ENCODE measurements at places on chromosomes 5 and 9.

DNA sequence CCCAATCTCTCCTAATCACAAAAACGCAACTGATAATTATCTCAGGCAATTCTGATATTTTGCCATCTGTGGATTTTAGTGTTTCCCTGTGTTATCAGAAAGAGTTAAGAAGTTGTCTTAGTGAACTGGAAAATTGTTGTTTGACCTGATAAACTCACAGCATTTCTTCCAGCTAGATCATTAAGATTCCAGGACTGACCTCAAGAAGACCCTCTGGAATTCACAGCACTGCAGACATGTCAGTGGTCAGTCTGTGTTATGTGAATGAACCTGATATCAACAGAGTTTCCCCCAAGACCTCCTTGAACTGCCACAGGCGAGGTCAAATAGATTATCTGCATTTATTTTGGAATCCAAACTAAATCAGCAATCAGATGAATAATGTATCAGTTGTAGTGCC lies 174.7 kb downstream of the FBXL7 start:
- no peak for DNase-seq

GRCh38 chr5:20497356-20497755 lies 509.4 kb upstream of the CDH18 start:
- no peak for DNase-seq

- no peak for DNase-seq
Observed at GRCh38 chr5:171261361-171261760, 47.7 kb upstream of the TLX3 start.

- DNase-seq = no peak
Observed at GRCh38 chr5:144206141-144206540, 35.5 kb downstream of the KCTD16 start.

DNA sequence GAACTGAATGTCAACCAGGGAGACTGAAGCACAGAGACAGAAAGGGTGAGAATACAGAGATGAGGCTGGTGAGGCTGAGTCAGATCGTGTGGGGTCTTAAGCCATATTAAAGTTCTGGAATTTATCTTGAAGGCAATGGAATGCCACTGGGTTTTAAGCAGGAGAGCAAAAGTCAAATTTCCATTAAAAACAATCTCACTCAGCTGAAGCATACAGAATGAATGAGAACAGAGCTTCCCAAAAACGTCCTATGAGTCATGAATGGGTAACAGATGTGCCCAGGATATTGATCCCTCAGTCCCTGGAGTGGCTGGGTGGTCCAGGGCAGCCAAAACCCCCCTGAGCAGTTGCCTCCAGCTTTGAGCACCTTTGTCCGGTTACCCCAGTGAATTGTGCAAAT lies 44.9 kb downstream of the PFDN1 start:
- no peak for DNase-seq
